Fibroblast of the aortic adventitia (primary cell): ENCODE measurements at places on chromosomes 3 and 15. TPM values are rescaled to one million over a fixed set of nuclear protein-coding genes. Genes with fewer than 3 reads are reported as not detected.

GRCh38 chr3:43005253-43005652, 26.1 kb downstream of the GASK1A start:
- DNase-seq: no peak

Gene NPAP1
- 0.16 TPM in 1 of 2 replicates, not detected in the other for total RNA-seq

- DNase-seq: peak; percentile 75
Observed at GRCh38 chr3:33438284-33438668, 1.9 kb downstream of the UBP1 start.

DNA sequence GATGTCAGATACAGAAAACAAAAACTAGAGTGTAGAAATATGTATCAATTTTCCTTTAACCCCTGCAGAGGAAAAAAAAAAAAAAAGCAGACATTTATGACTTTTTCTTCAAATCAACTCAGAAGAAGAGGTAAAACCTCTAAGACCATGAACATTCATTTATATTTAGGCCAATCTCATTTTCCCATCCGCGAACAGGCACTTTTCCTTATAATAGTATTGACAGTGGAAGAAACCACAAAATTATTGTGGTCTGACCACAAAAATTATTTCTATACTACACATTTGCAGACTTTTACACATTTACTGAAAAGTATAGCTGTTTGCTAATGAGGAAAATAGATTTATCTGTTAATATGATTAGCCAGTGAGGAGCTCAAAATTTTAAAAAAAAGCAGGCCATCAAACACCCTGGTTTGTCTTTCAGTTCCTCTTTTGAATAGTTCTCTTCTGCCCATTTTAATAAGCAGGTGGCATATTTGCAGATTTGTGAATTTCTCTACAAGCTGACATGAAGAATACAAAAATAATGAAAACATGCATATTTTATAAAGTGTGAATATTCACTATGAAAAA, 5.7 kb downstream of the OSBPL11 start:
- peak; percentile 10 for DNase-seq

Gene ST8SIA2
- total RNA-seq: 0.25 TPM in 1 of 2 replicates, not detected in the other

Gene CELF6
- total RNA-seq: 0.18 and 1.6 TPM in 2 replicates

DNA sequence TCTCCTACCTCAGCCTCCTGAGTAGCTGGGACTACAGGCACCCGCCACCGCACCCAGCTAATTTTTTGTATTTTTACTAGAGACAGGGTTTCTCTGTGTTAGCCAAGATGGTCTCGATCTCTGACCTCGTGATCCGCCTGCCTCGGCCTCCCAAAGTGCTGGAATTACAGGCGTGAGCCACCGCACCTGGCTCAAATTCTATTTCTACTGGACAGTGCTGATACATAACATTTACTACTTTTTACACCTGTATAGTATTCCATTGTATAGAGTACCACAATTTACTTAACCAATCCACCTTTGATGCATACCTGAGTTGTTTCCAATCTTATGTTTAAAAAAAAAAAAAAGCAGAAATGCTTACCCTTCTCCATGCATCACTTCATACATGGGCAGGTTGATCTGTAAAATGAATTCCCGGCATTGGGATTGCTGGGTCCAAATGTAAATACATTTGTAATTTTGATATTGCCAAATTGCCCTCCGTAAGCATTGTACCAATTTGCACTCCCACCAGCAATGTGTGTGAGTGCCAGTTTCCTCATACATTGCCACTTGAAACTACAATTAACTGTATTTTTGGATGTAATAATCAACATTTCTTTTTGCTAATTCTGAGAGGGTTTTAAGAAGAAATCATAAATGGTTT, 94.5 kb downstream of the NPTN start:
- no peak for DNase-seq

GRCh38 chr15:74565381-74566085, 24.5 kb downstream of the ARID3B start:
- DNase-seq: no peak

GRCh38 chr3:60931452-60931851, 319.8 kb downstream of the FHIT start:
- DNase-seq: no peak

GRCh38 chr15:90407871-90408317, 19.9 kb downstream of the IQGAP1 start:
- peak; percentile 64 for DNase-seq

DNA sequence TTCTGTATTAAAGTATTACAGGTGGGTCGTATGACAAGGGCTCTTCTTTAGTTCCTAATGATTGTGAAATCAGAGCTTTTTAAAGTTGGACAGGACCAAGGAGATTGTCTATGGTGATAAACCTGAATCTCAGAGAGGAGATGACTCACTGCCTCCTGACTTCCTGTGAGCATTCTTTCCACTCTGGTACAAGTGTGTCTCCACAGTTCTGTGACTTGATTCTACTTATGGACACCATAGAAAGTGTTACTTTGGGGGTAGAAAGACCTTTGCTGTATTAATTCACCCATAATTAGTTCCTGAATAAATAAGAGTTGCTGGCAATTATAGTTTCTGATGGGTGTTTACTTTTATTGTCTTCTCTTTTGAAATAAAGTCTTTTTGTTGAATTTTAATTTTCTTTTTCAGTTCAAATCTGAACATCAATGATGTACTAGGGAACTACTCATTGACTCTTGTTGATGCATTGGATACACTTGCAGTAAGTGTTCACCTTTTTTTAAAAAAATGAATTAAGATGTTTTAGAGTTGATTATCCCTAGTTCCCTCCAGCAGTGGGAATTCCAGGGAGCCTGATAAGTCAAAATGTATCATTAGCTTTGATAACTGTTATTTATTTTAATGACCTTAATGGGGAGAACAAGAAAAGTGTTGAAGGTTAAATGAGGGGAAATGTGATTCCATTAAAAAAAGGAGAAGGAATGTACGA, 7.4 kb downstream of the EDEM1 start:
- peak; percentile 83 for DNase-seq

Gene CHRNA7
- 0.18 TPM in 1 of 2 replicates, not detected in the other for total RNA-seq

Gene CX3CR1
- not detected in 2 replicates for total RNA-seq

Gene DPPA4
- not detected in 2 replicates for total RNA-seq

DNA sequence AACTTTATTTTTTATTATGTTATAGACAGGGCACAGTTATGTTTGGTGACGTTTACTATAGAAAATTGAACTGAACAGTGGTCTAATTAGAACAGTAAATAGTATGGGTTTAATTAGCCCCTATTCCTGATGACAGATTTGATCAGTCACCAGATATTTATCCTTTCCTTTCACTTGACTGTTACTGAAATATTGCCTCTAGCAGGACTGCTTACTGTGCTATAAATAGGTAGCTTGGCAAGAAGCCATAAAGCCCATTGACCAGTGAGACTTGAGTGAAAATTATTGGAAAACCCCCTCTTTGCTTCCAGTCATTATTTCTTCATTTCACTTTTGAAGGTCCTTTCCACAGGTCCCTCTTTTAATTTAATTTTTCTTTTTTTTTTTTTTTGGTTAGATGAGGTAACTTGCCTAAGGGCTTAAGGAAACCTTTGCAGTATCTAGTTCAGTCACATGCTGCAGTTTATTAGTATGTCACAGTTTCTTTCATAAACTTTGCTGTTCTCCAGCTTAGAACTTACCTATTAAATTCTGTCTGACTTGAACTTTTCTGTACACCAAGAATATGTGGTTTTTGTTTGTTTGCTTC, 115.6 kb downstream of the ADAMTSL3 start:
- DNase-seq: no peak

GRCh38 chr3:37601832-37602231, 259.8 kb upstream of the CTDSPL start:
- DNase-seq: no peak

DNA sequence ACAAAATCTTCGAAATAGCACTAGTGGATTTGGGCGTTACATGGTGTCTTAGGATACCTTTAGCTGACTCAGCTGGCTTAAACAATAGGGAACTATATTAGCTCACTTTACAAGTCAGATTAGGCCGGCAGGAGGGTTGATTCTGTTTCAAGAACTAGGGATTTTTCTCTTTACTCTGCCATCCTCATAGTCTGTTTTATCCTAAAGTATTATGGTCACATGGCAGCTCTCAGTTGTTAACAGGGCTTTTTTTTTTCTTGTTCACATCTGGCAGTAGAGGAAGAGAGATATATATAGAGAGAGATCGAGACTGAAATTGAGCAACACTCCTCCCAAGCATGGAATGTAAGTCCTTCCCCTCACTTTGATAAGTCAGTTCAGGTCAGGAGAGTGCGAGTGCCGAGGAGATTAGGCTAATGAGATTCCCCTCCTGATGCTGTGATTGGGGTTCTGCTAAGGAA, 32.9 kb downstream of the CHP1 start:
- peak; percentile 71 for DNase-seq

Gene CDHR4
- total RNA-seq: 0.09 TPM in 1 of 2 replicates, not detected in the other

Gene ST3GAL6
- total RNA-seq: 2.3 and 3.5 TPM in 2 replicates

- no peak for DNase-seq
Observed at GRCh38 chr3:188686324-188686723, 485.4 kb upstream of the TPRG1 start.

DNA sequence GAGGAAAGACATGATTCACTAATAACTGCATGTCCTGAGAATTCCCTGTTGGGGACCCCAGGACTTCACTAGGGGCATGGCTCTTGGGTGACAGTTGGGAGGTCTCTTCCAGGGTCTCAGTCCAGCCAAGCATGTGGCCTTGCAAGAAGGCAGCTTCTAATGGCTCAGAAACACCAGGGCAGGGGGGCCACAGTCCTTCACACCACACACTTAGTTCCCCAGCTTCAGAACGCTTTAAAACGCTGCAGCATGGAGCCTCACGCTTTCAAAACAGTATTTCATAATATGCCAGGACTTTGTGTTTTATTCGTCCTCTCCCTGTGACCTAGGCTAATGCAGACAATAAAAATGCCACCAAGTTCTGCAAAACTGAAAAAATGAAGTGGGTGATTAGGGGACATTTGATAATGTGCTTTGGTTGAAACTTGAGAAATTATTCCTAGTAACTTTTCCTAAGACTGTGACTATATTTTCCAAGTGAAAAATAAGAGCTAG, 48.4 kb upstream of the LIMD1 start:
- DNase-seq: no peak

- peak; percentile 14 for DNase-seq
Observed at GRCh38 chr15:45023659-45024225, 747 bp downstream of the SORD start.
